GM03348 (cell line): ENCODE measurements at places on chromosomes 13 and 19.

GRCh38 chr19:33773704-33774624, 22.7 kb upstream of the KCTD15 start:
- no peak for DNase-seq

- DNase-seq = peak; percentile 38
These were observed 1.3 kb downstream of the TSKS start for GRCh38 chr19:49761625-49762311.

- DNase-seq = no peak
These were observed 166.5 kb upstream of the ZNF507 start for GRCh38 chr19:32178956-32179355.

GRCh38 chr13:49098198-49098597, 121.9 kb upstream of the MLNR start:
- DNase-seq = peak; percentile 39

- DNase-seq = no peak
These were observed 10.5 kb downstream of the IZUMO2 start for GRCh38 chr19:50152578-50152977.

GRCh38 chr19:55550321-55550650, 4.9 kb upstream of the SBK3 start:
- DNase-seq = no peak

GRCh38 chr19:619286-620002, 13.9 kb downstream of the POLRMT start:
- no peak for DNase-seq
